ENCODE measurements at places on chromosomes 1 and 21. TPM values are rescaled to one million over a fixed set of nuclear protein-coding genes. Genes with fewer than 3 reads are reported as not detected.

- no peak for DNase-seq
These were observed 8.0 kb downstream of the FCAMR start for GRCh38 chr1:206962272-206962671.

GRCh38 chr1:167663002-167663772 lies 33.2 kb downstream of the RCSD1 start:
- DNase-seq: no peak

Gene CFAP126
- 0.76 TPM for total RNA-seq

DNA sequence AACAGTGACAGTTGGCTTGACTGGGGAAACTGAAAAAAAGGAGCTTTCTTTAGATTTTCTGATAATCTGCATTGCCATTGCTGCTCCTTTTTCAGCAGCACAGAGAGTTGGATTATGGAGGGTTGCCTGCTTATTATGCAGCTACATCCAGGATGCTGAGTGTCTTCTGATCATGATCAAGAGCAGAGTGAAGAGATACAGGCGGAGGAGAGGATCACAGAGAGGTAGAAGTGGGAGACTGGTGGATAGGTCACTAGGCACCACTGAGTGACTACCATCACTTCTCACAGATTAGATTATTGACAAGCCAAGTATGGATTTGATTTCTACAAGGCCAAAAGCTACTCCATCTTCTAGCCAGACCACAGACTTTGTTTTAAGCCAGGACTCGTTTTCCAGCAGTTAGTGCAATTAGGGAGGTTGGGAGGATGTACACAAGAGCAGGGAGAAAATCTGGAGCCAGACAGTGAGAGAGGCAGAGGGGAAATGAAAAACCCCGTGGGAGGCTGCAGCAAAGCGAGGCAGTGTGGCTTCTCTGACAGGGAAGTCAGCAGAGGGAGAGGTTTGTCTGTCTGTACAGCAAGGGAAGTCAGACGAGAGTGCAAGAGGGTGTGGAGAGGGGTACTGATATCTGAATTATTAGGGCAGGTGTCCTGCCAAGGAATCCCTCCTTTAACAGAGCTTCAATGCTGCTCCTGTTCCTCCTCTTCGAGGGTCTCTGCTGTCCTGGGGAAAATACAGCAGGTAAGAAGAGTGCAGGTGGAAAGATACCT lies at the start of gene CD1E:
CD1E (plus strand) TSS at position 592 of the 773 bp plus-strand sequence; CDS start at position 687, 95 bp downstream.
- DNase-seq: no peak

DNA sequence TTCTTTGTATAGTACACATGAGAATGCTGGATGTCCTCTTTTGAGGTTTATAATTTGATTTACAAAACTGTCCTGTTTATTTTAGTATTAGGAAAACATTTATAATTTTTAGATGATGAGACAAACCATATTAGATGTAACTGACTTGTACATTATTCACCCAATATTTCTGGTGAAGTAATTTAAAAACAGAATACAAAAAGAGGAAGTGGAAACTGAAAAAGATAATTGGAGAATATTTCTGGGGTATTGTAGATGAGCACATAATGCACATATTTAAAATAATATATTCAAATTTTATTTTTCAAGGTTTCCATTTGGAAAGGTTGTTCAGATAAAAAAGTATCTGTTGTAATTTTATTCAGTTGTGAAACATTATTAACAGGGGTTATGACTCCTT lies 40.7 kb downstream of the XPR1 start:
- DNase-seq: no peak

Gene FGR
- 2.1 TPM for total RNA-seq

DNA sequence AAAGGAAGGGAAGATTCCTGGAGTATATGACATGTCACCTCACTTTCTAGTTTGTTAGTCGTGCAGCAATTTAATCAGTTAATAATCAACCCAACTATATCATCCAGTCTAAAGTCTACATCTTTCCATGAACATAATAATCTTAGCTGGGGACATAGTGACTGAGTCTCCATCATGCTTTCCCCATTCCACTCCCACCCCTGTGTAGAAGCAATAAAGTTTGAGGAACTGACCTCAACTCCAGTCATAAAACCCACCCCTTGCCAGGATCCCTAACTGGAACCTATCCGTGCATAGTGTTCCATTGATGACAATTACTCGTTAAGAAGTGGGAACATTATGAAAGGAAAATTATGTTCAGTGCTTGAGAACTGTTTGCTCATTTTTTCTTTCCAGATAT lies 48.9 kb upstream of the MROH9 start:
- DNase-seq: no peak

GRCh38 chr1:174225499-174226204 lies 66.3 kb downstream of the RABGAP1L start:
- DNase-seq: no peak

- DNase-seq: no peak
These were observed 39.6 kb downstream of the FCER1A start for GRCh38 chr1:159341736-159342135.

- no peak for DNase-seq
These were observed 157.2 kb downstream of the PLA2G4A start for GRCh38 chr1:186985889-186986491.

DNA sequence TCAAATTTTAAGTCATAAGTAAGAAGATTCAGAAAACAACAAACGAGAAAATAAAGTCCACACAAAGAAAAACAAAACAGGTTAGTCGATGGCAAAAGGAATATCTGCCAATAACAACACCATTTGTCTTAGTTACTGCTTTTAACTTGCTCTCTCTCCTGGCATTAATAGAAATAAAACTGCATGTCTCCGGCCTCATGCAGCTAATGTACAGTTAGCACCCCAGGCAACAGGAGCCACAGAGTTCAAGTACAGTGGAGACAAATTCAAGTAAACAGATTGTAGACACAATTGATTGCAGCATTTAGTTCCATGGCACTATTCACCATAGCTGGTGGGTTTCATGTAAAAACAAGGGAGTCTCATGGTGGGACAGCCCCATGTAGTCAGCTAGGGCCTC lies 33.5 kb downstream of the SUSD4 start:
- no peak for DNase-seq

DNA sequence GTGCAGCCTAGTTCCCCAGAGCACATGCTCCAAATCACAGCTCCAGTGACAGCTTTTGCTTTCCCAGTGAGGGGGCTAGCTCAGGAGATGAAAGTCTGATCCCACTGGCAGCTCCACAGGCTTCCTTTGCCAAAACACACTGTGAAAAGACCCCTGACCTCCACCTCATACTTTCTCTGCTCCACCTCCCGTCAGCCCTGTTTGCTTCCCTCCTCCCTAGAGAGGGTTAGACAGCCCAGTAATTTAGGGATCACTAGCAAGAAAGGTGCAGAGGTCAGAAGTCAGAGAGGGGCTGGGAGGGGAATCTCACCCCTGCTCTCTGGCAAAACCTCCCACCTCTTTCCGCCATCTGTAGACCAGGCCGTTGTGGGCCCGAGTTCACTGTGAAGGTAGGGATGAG lies 62.8 kb downstream of the PLXNA2 start:
- no peak for DNase-seq

Gene SPATA21
- total RNA-seq: not detected

- DNase-seq: no peak
These were observed 17.3 kb downstream of the LTN1 start for GRCh38 chr21:28975397-28975796.

DNA sequence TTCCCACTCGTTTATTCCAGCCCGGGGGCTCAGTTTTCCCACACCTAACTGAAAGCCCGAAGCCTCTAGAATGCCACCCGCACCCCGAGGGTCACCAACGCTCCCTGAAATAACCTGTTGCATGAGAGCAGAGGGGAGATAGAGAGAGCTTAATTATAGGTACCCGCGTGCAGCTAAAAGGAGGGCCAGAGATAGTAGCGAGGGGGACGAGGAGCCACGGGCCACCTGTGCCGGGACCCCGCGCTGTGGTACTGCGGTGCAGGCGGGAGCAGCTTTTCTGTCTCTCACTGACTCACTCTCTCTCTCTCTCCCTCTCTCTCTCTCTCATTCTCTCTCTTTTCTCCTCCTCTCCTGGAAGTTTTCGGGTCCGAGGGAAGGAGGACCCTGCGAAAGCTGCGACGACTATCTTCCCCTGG lies 716 bp downstream of the OLIG2 start:
- no peak for DNase-seq

Gene FAM167B
- total RNA-seq: 1.6 TPM

GRCh38 chr1:67618285-67619018 lies 66.5 kb upstream of the GADD45A start:
- DNase-seq: no peak

- DNase-seq: no peak
These were observed 177.3 kb upstream of the SGIP1 start for GRCh38 chr1:66356605-66357004.

- DNase-seq: peak; percentile 28
These were observed 29.3 kb upstream of the USP1 start for GRCh38 chr1:62407398-62408009.

Gene ELK4
- total RNA-seq: 86.8 TPM

GRCh38 chr21:20943561-20943997 lies 54.6 kb upstream of the NCAM2 start:
- no peak for DNase-seq

GRCh38 chr1:10494418-10494753 lies 19.6 kb downstream of the PEX14 start:
- DNase-seq: no peak

- DNase-seq: no peak
These were observed 60.9 kb upstream of the RASAL2 start for GRCh38 chr1:178033019-178033418.

DNA sequence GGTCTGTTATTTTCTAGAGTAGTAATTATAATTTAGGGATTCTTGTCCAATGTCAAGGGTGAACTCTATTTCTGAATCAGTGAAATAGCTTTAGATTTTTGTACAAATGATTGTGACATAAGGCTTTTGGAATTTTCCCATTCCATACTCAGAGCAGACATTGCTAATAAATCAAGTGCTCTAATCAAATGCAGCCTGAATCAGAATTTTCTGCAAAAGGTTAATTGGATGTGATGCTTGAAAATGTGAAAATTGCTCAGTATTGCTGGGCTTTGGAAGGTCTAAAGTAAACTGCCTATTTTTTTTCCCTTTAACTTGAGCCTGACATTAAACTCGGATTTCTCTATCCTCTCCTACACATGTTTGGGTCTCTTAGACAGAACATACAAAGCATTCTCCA lies 23.2 kb downstream of the SGIP1 start:
- no peak for DNase-seq

Gene DHX9
- 94.6 TPM for total RNA-seq

GRCh38 chr1:197304638-197305200 lies 36.7 kb downstream of the CRB1 start:
- DNase-seq: no peak

Gene IPO13
- 27.3 TPM for total RNA-seq

- DNase-seq: no peak
These were observed 738 bp upstream of the CDC42BPA start for GRCh38 chr1:227318853-227319607.

DNA sequence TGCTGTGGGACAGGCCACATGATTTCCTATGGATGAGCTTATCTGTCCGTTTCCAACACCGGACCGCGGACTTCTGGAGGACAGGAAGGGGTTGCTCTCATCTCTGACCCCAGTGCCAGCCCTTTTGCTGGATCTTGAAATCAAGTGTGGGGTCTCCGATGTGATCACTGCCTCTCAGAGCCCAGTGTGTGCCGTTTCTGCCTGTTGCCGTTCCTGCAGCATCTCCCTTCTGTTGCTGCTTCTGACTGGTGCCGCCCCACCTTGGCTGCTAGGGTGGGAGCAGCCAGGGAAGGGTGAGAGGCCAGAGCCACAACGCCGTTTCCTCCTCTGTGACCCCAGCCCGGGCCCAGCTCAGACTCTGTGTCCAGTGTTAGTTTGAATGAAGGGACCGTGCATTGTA lies 67.3 kb upstream of the WNT4 start:
- no peak for DNase-seq

DNA sequence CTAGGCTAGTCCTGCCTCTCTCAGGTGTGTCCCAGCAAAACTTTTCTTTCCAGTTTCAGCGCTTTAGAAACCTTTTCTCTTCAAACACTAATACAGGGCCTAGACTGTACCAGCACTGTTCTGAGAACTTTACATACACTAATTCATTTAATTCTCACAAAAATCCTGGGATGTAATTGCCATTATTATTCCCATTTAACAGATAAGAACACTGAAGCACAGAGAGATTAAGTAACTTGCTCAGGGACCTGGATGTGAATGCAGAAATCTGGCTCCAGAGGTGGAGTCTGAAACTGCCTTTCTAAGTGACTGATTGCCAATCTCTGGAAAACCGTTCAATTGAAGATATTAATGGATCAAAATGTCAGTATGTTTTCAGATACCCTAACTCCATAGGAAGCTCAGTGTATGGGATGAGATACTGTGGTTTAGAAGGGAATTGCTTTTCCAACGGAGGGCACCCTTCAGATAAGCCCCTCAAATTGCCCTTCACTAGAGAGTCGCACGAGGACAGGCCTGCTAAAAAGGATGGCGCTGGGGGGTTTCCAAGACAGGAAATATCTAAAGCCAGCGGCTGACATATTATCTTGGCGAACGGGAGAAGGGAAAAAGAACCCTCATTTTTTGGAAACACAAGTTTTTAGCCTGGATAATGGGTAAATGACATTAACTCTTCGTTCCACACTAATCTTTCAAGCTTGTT lies 698 bp upstream of the UCK2 start:
- no peak for DNase-seq

Gene LHX8
- total RNA-seq: not detected

- DNase-seq: peak; percentile 40
These were observed 351 bp downstream of the MIXL1 start for GRCh38 chr1:226223786-226224244.

Gene YRDC
- 30.0 TPM for total RNA-seq

Gene SERINC2
- total RNA-seq: 0.23 TPM

DNA sequence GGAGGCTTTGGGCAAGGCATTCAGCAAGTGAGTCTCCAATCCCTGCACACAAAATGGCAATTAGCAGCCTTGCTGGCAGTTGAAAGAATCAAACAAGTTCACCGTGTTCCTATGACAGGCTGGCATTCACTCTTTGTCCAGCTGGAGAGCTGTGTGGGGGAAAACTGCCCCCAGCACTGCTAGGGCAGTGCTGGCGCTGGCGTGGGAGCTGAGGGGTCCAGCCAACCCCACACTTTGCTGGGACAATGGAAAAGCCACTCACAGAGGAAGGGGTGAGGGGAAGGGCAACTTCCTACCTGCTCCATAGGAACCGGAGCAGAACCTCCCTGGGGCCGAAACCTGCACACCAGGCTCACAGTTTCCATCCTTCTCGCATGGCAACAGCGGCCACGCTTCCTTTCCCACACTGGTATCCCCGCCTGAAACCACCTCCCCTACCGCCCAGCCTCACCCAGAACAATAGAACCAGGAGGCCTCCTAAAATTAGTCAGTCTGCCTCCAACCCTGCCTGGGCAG lies 26.7 kb upstream of the KCNN3 start:
- DNase-seq: no peak

Gene MFSD2A
- 7.2 TPM for total RNA-seq

Gene ACOT7
- total RNA-seq: 37.6 TPM

DNA sequence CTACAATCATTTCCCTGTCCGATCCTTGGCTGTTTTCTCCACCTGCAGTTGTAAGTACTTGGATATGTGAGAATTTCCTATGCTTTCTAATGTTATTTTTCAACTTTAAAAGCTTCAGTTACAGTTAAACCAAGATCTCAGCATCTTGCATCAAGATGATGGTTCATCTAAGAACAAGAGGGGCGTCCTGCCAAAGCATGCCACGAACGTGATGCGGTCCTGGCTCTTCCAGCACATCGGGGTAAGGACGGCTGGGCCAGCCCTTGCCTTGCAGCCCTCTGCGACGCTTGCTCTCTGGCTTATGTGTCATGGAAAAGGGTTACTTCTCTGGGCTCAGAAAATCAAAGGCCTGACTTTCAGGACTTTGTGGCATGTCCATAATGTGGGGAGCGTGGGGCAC lies 46.8 kb downstream of the PKNOX1 start:
- DNase-seq: no peak

Gene TLR5
- total RNA-seq: 1.4 TPM

Gene ITLN2
- total RNA-seq: not detected
